Skin of body (tissue), 3 donors: ENCODE measurements at places on chromosomes 5 and 9. TPM values are rescaled to one million over a fixed set of nuclear protein-coding genes. Genes with fewer than 3 reads are reported as not detected.

Gene SMIM15
- 32.2 TPM for total RNA-seq

DNA sequence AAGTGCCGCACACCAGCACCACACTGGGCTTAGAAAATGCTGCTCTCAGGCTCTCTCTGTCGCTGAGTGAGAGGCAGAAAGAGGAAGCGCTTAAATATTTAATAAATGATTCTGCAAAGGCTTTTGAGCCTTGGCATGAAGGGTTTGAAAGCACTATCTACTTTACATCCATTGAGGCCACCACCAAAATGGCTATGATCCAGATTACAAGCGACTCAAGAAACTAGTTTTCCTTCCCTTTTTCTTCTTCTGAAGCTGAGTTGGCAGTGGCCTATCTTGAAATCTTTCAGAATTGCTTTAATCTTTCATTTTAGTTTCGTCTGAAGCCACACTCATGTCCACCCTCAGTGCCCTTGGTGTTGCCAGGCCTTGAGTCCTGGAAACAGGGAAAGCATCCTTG, 59.5 kb downstream of the EBF1 start:
- DNase-seq: no peak

DNA sequence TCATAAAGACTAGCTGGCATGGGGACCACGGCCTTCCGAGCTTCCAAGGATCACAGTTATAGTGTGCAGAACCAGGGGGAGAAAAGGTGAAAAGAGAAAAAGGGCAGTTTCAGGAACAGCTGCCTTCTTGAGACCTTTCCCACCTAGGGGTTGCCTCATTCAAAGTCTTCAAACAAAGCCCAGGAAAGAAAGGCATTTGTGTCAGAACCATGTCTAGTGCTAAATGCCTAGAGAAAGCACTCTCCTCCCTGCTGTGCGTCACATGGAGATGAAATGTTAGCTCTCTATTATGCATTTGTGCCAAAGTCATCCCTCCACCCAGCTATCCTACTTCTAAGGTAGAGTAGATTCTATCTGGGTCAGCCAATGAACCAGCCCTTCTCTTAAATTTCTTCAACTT, 1037.3 kb upstream of the WWC1 start:
- no peak for DNase-seq

DNA sequence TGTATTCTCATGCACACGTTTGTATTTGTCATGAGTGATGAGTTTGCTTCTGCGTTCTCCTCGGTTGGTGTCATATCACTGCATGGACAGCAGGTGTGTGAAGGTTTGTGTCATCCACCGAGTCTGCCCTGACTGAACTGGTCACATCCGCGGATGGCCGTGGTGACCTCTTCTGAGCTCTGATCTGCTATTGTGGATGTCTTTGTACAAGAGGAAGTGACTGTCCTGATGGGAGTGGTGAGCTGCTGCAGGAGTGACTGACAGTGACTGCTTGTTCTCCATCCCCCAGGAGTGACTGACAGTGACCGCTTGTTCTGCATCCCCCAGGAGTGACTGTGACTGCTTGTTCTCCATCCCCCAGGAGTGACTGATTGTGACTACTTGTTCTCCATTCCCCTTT, 69.9 kb downstream of the EHMT1 start:
- DNase-seq: no peak

DNA sequence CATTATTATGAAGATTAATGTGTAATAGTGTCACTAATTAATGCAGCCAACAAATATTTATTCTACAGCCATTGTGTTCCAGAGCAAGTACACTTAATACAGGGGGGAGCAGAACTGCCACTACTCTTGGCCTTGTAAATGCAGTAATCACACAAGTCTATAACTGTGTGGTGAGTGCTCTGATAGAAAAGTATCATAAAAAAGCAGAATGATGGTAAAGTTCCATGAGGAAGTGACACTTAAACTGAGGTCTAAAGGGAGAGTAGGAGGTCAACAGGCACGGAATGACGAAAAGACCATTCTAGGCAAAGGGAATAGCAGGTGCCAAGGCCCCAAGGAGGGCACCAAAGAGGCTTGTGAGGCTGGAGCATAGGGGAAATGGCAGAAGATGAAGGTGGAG, 142.9 kb downstream of the OSTF1 start:
- no peak for DNase-seq

Gene IFNA13
- total RNA-seq: not detected

DNA sequence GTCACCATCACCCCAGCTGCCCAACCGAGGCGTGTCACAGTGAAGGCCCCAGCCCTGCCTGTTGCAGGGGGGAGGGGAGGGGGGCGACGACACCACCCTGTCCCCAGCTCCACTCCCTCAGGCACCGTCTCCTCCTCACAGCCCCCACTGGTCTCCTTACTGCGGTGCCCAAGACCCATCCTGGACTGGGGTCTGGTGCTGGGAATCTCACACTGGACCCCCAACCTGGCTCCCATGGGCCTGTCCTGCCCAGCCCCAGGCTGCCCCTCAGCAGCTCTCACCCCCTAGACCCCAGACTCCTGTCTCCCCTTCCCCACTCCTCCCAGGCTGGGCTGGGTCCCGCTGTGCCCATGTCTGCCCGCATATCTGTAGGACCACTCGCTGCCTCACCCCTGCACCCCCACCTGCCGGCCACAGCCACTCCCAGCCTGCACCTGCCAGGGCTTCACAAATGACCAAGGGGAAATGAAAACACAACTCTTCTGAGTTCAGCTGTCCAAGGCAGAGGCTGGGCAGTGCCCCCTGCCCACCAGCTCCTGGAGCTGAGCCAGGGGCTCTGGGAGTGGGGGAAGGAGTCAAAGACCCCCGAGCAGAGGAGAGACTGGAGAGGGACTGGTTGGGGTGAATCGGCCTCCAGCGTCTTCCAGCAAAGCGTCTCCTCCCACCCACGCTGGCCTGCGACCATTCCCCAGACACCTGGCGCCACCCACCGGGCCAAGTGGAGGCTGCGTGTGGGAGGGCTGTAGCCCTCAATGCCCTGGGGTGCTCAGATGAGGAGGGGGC, 32.6 kb upstream of the EGFL7 start:
- DNase-seq: peak; percentile 41

DNA sequence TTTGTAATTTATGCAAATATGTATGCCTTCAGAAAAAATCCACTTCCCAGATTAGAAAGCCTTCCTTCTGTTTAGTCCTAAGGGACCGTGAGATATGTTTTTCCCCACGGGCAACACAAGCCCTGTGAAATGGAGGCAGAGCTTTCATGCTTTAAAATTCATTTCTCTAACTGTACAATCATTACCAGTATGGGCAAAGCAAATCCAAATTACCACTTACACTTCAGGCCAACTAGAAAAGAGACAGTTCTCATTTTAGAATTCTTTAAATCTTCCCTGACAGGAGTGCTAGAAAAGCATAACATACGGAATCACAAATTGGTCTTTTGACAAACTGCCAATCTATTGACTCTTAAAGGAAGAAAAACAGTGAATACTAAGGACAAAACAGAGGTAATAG, 20.5 kb upstream of the TNPO1 start:
- DNase-seq: no peak

Gene MARCHF11
- total RNA-seq: not detected

DNA sequence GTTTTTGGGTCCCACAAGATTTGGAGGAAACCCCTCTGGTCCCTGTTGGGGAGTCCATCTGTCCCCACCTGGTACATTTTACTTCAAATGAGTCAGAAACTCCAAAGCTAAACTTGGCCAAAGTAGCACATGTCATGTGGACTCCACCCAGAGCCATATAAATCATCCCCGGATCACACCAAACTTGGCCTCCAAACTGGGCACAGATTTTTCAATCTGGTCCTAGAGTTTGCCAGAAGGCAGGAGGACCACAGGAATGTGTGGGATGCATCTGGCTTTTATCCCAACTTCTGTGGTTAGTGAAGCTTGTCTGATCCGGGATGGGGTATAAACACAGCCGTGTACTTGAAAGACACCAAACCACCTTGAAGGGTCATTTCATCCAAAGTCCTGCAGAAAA, 66.3 kb downstream of the MAT2B start:
- DNase-seq: no peak

GRCh38 chr5:32520356-32520755, 65.0 kb upstream of the SUB1 start:
- DNase-seq: no peak

DNA sequence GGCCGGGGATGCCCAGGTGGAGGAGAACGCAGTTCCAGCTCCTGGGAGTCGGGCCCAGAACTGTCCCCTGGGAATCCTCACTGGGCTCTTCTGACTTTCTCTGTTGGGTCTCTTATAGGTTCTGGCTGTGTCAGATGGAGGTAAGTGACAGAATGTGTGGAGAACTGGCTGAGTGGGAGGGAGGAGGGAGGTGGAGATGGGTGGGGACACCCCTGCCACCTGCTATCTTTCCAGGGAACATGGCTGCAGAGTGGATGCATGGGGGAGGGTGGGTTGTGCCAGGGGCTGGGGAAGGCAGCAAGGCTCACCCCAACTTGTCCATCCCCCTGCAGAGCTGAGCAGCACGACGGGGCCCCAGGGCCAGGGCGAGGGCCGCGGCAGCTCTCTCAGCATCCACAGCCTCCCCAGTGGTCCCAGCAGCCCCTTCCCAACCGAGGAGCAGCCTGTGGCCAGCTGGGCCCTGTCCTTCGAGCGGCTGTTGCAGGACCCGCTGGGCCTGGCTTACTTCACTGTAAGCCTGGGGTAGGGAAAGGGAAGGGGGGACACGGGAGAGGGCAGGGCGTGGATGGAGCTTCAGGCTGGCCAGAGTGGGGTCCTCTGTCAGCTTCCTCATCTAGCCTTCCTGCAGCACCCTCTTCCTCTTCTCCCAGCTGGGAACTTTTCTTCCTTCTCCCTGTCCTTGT, 8.3 kb downstream of the RGS14 start:
- DNase-seq: no peak

DNA sequence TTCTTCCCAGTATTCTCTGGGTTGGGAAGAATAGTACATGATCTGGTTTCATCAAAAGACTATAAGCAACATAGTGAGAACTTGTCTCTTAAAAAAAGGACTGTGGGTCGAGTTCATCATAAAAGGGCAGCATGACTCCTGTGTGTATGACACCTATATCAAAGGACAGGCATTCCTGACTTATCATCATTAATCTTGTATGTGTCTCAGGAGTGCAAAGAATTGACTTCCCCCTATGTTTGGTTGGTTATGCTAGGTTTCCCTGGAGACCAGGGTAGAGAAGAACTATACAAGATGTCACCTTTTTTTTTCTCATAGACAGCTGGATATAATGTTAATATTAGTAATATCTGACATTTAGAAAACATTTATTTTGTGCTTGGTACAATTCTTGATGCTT, 173.1 kb upstream of the ANKRD55 start:
- no peak for DNase-seq

GRCh38 chr5:147234239-147234824, 494 bp upstream of the STK32A start:
- no peak for DNase-seq

Gene ZNF658
- total RNA-seq: 9.6 TPM

- no peak for DNase-seq
Measured at GRCh38 chr9:85262333-85262732, 479.4 kb downstream of the AGTPBP1 start.

GRCh38 chr5:177355868-177356168, 1.9 kb upstream of the RGS14 start:
- DNase-seq: no peak

Gene RAB3C
- total RNA-seq: 0.20 TPM

GRCh38 chr5:62606878-62607277, 28.3 kb downstream of the LRRC70 start:
- no peak for DNase-seq

DNA sequence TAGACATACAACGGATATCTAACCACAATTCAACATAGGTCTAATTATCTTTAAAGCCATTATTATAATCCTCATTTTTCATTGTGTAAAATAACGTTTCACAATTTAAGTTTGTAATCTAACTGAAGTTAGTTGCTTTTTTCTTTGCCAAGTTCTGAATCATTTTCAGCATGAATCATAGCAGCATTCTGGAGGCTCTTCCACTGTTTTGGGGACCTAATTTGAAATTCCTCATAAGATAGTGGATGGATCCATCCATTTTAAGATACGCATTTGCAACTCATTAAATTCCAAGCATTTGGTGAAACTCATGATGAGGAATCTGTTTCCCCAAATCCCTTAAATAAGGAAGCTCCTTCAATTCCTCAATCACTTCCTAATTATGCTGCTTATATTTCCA, 447.1 kb upstream of the CDH10 start:
- DNase-seq: no peak

Gene KCNN2
- 3.5 TPM for total RNA-seq

DNA sequence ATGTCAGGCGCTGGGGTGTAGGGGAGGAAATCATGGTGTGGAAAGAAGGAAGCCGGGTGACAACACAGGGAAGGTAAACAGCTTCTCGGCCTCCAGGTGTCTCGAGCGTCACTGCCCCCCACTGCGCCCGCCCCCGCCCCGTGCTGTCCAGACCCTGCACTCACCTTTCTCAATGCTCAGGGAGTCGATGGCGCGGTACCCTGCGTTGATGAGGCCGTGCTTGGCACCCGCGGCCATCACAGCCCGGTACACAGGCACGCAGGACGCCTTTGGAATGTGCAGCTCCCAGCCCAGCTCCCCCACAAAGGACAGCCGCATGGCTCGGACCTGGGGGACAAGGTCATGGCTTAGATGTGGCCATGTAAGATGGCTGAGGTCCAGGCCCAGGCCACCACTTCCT, 35.2 kb downstream of the DBH start:
- DNase-seq: no peak

DNA sequence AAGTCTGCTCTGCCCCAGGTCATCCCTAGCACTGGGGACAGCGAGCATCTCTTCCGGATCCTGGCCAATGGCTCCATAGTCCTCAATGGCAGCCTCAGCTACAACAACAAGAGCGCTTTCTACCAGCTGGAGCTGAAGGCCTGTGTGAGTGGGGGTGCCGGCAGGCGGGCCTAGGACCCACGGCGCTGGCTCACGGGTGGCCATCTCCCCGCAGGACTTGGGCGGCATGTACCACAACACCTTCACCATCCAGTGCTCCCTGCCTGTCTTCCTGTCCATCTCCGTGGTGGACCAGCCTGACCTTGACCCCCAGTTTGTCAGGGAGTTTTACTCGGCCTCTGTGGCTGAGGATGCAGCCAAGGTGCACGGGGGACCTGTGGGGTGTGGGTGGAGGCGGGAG, 25.9 kb downstream of the CDHR2 start:
- no peak for DNase-seq

Gene DIRAS2
- total RNA-seq: 1.9 TPM

DNA sequence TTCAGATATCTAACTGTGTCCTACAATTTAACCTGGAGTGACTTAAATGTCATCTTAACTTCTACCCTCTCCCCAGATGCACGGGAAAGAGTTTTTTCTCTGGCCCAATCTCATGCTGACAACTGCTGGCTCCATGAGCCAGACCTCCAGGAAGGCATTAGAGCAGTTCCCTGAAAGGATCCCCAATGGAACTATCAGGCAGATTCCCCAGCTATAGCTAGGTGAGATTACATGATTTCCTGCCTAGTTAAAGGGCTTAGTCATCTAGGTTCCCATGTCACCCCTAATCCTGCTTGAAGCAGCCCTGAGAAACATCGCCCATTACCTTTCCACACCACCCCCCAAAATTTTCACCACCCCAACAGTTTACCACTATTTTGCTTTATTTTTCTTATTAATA, 373.5 kb upstream of the TRPC7 start:
- no peak for DNase-seq
